NCI-H1092 treated with DMSO at 0.1 percent for 48 hours (cell line): ENCODE measurements at places on chromosomes 5 and 9.

GRCh38 chr9:114229295-114229694 is 74.0 kb downstream of the COL27A1 start:
- DNase-seq: no peak

GRCh38 chr5:39364367-39364766 is at the start of gene C9:
TSS of gene C9 (minus strand) at chr5:39364495. CDS start at chr5:39364464, 31 bp downstream.
- no peak for DNase-seq

- no peak for DNase-seq
These were observed 35.8 kb downstream of the VLDLR start for GRCh38 chr9:2657427-2657826.

DNA sequence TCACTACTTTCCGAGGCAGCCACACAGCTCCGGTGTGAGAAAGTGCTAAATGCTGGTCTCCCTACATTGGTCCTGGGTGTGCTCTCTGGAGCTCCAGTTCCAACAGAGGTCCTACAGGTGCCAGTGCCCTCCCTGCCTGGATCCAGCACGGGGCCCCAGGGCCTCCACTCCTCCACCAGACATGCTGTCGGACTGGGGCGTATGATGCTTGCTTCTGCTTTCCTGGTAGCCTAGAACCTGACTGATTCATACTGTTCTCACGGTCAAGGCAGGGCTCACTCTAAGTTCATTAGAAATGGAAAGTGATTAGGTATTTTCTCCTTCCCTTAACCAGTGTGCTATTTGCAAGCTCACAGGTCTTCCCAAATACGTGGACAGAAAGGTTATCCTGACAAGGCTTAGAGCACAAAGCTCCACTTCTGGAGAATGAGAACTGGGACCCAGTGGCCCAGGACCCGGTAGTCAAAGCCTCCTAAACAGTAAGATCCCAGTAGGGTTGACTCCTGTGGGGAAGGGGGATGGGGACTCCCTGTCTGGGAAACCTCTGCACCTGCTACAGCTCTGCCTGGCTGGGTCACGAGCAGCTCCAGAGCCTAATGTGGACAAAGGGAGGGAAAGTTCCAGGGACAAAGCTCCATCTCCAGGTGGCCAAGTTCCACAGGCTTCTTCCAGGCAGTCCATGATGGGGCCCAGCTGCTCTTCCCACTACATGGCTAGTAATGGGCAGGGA is 98.1 kb downstream of the PAX5 start:
- no peak for DNase-seq

- DNase-seq: no peak
These were observed 97.1 kb downstream of the PJA2 start for GRCh38 chr5:109312695-109313094.

GRCh38 chr5:64347309-64347708 is 158.5 kb upstream of the RGS7BP start:
- no peak for DNase-seq

- DNase-seq: no peak
These were observed 200.9 kb upstream of the MSX2 start for GRCh38 chr5:174523311-174524071.

DNA sequence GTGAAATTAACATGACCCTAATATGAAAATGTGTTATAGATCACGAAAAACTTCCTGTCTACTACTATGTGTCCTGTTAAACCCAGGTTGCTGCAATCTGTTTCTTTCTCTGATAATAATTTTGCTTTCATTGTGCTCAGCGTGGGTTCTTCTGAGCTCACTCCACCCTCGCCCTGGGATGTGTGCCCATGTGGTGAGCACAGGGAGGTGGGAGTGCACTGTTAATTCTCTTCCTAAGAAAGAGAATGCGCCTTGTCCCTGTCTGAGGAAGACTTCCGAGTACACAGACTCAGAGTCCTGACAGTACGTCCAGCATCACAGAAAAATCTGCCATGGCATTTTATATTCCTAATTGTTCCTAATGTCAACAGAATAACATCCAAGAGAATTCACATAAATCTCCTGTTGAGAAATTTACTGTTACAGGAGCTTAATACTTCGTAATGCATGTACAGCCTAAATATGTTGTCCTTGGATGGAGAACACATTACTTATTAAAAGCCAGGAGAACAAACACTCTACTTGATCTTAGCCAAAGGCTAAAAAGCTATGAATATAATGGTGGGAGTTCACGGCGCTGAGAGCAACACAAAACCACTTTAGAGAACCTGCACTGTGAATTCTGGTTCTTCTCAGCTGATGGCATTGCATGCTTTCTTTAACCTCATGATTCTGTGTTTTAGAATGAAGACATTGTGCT is 102.6 kb downstream of the PDE4D start:
- DNase-seq: no peak

DNA sequence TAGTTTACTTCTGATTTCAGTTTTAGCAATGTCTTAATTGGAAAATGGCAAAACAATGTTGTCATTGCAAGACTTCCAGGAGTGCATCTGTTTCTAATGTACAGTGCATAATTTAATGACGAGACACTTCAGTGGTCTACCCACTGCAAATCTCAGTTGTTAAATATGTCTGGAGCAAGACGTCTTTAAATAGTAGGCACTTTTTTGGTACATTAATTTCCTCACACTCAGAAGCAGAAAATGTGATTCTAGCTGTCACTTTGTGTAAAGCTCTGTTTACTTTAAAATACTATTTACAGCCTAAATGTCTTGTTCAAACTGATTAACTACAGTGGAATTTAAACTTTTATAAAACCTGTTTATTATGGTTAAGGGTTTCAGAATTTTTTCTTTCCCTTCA is 815.5 kb downstream of the TLE1 start:
- no peak for DNase-seq

- DNase-seq: no peak
These were observed 211.6 kb upstream of the PANK3 start for GRCh38 chr5:168790671-168791250.

DNA sequence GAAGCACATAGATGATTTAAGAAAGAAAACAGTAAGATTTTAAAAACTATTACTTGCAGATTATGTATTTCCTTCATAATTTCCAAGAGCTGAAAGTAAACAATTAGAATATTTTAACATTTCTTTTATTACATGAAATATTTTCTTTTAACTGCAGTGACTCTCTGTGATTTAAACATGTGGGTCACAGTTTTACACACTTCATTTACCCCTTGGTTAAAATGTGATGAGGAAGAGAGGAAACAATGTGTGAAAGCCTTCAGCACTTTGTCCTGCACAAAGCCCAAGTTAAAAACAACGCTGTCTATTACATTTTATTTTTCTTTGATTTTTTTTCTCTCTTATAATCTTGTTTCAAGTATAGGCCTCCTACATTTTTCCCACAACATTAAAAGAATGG is 801.3 kb downstream of the CDH12 start:
- no peak for DNase-seq

- DNase-seq: no peak
These were observed 143.2 kb upstream of the TRIM32 start for GRCh38 chr9:116543731-116544400.

DNA sequence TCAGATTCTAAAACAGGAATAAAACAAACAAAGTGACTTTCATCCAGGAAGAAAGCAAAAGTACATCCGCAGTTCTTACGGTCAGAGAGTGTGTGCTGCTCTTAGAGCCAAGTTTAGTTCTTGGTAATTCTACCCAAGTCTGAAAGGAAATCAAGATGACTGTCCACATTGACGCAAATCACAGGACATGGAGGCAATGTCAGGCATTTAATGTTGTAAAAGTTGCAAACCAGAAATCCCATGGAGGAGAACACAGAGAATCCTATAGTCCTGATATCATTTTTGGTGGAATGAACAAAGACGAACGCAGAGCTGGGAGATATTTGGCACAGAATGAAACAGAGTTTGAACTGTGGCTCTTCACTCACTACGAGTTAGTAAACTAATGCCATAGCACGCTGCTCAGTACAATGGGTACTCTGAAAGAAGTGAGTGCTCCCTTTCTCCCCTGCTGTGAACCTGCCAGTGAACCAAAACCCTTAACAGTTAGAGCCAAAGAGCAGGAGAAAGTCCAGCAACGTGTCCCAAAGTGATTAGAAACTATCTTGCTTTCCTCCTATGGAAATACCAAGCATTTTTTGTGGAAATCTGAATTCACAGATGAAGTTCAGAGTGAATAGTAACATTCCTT is 74.3 kb downstream of the MUSK start:
- DNase-seq: peak; percentile 22

DNA sequence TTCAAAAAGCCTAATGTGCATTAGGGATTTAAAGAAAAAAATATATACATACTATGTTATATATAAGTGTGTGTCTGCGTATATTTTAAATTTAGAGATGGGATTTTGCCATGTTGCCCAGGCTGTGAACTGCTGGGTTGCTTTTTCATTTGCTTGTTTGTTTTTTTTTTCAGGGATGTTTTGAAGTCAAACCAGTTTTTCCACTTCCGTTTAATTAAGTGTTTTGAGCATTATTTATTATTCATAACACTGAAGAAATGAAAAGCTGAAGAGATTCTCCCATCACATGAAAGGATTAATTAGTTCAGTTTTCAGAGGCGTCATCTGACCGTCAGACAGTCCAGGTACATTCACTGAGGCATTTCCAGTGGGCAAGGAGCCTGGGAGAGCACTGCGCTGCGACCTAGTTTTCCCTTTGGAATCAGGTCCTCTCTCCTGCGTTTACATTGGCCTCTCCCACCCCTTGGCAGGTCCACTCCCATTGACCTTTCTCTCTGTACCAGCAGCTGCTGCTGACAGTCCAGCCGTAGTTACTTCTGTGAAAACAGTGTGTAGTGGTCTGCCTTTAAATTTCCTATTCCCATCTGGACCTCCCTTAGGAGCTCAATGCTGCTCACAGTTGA is 26.0 kb downstream of the ARRDC3 start:
- no peak for DNase-seq

DNA sequence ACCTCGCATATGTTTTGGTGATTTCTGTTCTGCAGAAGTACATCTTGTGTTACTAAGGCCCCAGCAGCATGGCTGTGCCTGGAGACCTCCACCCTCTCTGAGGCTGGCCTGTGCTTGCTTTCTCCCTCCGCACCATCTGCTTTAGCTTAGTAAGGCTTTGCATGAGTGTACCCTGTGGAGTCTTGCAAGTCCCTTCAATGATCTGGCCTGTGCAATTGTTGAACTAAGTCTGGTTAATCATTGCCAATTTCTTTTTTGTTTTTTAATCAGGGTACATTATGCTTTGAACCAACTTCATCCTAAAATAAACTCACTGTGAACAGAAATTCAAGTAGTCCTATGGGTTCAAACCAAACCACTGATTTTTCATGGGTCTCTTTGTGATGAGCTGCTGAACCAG is 32.3 kb downstream of the ACOT12 start:
- DNase-seq: no peak

- DNase-seq: no peak
These were observed 16.7 kb downstream of the ERAP1 start for GRCh38 chr5:96790961-96791504.

- peak; percentile 86 for DNase-seq
These were observed 71.2 kb downstream of the SYK start for GRCh38 chr9:90872835-90873294.

DNA sequence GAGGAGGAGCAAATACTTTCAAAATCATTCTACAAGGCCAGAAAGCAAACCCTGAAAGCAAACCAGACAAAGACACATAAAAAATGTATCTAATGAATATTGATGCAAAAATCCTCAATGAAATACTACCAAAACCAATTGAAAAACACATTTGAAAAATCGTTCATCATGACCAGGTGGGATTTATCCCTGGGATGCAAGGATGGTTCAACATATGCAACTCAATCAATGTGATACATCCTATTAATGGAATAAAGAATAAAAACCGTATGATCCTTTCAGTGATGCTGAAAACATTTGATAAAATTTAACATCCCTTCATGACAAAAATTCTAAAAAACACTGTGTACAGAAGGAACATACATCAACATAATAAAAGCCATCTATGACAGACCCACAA is 337.6 kb downstream of the NNT start:
- no peak for DNase-seq

GRCh38 chr5:6517510-6517909 is 68.9 kb downstream of the UBE2QL1 start:
- no peak for DNase-seq

DNA sequence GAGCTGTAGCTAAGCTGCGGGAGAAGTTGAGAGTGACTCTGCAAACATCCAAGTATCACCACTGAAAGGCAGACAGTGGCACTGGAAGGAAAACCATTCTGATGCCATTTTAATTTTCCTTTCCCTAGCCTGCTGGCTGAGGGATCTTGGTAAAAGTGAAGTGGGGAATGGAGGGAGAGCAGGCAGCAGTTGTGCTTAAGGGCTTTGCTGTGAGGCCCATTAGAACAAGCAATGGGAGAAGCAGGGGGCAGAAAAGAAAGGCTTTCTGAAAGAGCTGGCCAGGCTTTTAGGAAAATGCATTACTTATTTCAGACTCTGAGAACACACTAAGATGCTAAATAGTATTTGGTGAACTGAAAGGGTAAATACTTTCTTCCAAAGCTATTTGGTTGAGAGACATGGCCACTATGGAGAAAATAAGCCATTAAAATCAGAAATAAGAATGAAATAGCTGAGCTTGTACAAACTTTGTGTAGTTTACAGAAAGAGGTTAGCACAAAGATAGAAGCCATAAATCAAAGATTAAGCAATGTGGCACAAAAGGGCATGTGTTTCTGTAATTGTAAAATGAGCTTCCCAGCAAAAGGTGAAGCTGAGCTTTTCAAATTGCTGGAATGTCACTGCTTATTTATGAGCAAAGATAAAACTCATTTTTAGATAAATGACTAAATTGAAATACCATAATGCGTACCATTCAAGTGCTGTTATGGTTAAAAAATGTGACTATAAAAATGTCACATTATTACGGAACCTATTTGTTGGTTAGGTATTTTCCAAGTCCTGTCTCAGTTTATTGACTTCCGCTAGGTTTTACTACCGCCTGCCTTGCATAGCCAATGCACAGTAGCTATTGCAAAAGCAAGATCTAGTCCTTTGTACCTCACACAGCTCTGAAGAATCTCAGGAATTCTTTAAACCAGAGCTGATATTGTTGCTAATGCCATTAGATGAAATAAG is 20.8 kb downstream of the SNCAIP start:
- no peak for DNase-seq

DNA sequence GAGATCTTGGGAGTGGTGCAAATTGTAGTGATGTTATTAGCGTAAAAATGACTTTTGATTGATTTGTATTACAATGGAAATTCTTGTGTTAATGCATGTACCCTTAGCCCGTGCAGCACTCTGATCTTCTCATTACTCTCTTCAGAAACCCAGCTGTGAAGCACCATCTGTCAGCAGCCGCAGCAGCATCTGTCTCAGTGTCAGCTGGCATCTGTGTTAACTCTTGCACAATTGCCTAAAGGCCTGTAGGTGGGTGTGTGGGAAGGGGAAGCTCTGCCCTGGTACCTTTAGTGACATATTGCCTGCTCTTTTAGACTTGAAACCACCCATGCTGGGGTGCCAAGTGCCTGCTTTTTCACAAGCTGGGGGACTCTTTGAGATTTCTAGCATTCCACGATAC is 101.3 kb downstream of the FBXL7 start:
- DNase-seq: no peak

DNA sequence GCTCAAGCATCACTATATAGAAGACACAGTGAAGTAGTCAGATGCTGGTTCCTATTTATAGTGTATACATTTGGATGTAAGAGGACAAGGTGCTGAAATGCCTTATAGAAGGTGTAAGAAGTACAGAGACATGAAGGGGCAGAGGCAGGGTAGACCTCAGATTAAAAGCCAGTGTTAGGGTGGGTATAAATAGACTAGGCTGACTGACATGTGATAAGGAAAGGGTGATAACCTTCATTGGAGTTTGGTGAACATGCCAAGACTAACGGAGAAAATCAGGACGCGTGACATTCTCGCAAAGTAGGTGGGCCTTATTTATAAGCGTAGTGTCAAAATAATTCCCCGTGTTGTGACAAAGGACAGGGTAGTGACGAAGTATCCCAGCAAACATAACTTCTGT is 59.1 kb upstream of the HRH2 start:
- no peak for DNase-seq

GRCh38 chr5:74028406-74028805 is 402.4 kb downstream of the ARHGEF28 start:
- no peak for DNase-seq
